Fibroblast of skin of abdomen (primary cell): ENCODE measurements at places on chromosomes 11 and 22.

- DNase-seq = no peak
Measured at GRCh38 chr11:2221024-2221423, 49.4 kb downstream of the ASCL2 start.

DNA sequence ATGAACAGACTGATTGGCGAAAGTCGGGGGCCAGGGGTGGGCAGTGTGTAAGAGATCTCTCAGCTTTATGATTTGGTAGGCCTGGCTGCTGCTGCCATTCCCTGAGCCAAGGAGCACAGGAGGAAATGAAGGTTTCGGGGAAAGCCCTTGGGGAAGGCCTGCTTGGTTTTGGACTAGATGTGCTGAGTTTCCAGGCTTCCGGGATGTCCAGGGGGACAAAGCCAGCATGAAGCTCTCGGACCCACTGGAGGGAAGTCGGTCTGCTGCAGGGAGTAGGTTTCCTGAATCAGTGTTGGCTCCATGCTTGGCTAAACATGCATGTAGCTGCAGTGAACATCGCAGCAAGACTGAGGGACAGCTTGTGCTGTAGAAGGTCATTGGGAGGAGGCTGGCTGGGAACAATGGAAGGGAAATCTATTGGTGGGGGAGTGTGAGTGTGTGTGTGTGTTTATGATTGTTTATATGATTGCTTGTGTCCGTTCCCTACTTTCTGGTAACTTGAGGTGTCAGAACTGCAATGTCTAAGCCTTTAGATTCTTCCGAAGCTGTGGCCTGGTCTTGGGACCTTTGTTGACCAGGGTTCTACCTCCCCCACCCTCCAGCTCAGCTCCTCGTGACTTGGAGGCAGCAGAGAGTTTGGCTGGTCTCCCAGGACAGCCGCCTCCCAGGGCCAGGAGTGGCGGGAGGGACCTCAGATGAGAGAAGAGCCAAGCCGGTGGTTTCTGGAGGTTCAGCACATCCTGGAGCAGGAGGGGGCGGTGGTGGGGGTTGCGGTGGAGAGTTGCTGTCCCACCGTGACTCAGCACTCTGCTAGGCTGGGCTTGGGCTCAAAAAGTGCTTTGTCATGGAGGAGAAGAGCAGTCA lies 4.0 kb upstream of the FTH1 start:
- peak; percentile 100 for DNase-seq

DNA sequence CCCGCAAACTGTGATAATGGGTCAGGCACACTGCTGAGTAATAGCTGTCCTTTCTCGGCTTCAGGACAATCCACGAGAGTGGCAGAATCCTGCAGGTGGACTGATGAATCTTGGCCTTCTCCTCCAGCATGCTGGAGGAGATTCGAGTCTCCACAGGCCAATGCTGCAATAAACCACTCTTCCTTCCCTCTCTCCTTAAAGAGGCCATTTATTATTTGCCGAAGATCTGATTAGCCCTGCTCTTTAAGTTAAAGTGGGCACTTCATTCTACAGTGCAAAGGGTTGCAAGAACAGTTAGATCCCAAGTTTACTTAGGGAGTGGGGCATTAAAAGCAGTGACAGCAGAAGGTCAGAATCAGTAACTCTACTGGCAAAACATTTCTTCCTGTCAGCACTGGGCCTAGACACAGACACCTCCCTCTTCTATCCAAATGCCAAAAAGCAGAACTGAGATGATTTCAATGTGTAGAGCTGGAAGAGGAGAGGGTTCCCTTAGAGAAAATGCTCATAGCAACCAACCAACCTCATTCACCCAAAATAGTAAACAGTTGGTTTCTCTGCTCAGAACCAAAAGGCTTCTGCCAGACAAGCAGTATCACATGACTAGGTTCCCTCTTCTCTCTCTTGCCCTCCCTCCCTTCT lies 121.7 kb downstream of the SGSM3 start:
- DNase-seq = no peak

GRCh38 chr11:57751676-57752253 lies at the start of gene BTBD18:
BTBD18 (minus strand) TSS chr11:57751819; CDS start chr11:57751188, 631 bp downstream.
- peak; percentile 39 for DNase-seq

GRCh38 chr11:118895093-118896039 lies 11.7 kb downstream of the CXCR5 start:
- no peak for DNase-seq

DNA sequence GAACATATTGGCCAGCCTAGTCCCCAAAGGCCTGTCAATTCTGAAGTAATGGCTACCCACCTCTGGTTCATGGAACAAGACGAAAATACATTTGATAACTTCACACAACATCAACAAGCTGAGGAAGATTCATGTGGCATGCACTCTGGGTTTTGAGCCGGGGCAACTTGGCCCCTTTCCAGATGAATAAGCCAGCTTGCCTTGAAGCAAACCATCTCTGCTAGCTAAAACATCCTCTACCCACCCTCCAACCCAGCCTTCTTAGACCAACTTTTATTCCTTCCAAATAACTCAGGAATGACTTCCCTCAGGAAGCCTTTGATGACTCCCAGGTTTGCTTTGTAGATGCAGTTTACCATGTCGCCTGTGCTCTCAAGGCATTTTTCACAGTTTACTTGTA lies 94.4 kb downstream of the SLC1A2 start:
- DNase-seq = peak; percentile 51

- DNase-seq = no peak
Measured at GRCh38 chr11:62030071-62030684, 62.7 kb upstream of the FTH1 start.

DNA sequence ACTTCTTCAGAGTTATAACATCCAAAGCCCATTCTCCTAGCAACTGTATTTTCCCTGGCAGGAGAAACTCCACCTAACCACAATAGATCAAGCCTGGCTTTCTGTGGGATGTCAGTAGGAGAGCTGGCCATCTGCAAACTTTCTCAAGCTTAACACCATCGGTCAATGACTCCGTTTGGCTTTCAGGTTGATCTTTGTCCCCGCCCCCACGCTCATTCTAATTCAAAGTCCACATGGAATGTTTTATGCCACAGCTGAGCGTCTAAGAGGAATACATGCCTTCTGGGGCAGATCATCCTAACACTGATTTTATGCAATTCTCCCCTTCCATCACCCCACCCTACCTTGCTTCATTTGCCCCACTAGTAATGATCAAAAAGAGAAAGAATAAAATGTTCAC lies 4.8 kb downstream of the GVQW3 start:
- DNase-seq = no peak

DNA sequence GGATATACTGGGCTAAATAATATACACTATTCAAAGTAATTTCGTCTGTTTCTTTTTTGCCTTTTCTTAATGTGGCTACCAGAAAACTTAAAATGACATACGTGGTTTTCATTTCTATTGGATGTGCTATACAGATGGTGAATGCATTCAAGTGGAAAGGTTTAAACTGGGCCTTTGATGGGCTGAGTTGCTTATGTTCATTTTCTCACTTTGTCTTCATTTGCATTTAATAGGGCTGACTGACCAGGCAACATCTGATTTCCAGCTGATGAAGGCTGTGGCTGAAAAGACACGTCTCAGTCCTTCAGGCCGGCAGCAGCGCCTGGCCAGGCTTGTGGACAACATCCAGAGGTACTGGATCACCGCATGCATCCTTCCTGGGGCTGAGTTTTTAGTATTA lies 27.9 kb downstream of the PIWIL4 start:
- no peak for DNase-seq

DNA sequence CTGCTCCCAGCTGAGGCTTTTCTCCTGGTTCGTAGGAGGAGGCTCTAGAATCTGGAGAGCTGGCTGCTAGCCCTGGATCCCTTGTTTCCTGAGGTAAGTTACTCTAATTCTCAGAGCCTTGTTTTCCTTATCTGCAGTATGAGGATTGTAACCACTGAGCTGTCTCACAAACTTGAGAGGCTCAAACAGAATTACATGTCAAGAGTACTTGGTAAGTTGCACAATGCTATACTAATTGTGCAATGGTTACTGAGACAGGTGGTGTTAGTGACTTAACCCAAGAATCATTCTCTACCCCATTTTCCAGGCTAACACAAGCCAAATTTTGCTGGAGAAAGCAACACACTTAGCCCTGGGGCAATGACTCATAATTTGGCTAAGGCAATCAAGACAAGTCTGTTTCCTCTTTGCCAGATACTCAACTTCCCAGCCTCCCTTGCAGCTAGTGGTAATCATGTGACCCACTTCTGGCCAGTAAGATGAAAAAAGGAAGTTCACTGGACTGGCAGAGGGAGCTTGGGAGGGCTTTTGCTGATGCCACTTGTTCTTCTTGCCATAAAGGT lies 348.0 kb downstream of the TENM4 start:
- peak; percentile 99 for DNase-seq

DNA sequence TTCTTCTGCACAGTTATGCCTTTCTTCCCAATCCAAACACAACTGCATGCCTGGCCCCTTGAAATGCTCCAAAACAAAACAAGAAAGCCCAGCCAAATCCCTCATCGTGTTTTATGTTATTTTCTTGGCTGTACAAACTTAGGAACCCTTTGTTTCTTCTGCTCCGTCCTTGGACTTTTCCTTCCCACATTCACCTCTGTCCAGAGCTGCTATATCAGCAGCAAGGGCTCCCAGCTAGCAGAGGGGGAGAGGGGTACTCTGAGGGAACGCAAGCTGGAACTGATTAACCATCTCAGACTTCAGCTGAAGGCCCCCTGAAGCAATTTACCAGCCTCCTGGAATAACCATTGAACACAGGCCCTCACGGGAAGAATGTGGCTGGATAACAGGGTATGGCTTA lies 214.7 kb downstream of the TENM4 start:
- DNase-seq = no peak

DNA sequence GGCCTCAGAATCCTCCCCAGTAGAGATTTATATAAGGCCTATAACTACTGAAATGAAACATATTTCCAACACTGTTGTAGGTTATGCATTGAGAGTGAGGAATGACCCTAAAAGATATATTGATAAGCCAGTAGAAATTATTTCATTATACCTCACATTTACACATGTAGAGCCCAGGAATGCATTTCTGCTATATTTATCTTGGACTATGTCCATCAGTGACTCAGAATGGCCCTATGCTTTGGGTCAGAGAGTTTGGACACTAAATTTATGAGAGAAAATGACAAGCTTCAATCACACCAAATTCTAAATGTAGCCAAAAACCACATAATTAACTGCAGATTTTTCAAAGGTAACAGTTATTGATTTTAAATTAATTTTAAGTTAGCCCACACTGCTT lies 761.9 kb downstream of the DLG2 start:
- DNase-seq = peak; percentile 35

DNA sequence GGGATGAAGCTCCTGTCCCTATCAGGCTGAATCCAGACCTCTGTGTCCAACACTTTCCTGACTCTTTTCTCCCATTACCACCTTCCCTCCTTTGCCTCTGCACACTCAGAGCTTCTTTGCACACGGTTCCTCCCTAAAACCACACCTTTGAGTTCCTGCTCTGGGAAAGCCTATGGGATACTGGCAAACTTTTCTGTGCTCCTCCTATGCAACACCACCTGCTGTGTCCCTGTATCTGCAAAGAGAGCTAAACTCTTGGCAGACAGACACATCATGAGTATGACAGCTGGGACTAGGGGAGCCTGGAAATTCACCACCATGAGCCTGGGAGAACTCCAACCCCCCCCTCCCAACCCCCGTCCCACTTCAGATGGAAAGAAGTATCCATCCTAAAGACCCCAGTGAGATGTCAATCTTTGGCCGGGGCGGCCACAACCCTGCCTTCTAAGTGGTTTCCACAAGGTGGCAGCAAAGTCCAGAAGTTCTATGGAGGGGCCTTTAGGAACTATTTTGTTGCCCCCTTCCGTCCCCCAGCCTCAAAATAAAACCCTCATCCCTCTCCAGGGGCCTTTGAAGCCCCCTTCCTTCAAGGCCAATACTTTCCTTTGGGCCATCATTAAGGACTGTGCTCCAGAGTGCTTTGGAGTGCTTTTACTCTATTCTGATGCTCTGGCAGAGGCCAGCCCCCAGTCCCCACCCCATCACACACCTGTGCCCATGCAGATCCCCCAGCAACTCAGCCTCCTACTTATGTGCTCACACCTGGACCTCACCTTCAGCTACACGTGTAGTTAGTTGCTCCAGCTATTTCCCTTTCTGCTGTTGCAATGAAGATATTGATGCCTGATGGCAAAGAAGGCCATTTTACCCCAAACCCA lies 19.4 kb downstream of the HTR3A start:
- no peak for DNase-seq

GRCh38 chr11:82326853-82327252 lies 406.8 kb downstream of the FAM181B start:
- DNase-seq = no peak
